Activated CD4-positive, CD25-positive, alpha-beta regulatory T cell treated with anti-CD3 and anti-CD28 coated beads, Interleukin-2, amount 50 U/mL, for 16 hours (primary cell): ENCODE measurements at places on chromosomes 4 and X.

GRCh38 chr4:15482842-15483241 lies 13.2 kb downstream of the CC2D2A start:
- no peak for DNase-seq

DNA sequence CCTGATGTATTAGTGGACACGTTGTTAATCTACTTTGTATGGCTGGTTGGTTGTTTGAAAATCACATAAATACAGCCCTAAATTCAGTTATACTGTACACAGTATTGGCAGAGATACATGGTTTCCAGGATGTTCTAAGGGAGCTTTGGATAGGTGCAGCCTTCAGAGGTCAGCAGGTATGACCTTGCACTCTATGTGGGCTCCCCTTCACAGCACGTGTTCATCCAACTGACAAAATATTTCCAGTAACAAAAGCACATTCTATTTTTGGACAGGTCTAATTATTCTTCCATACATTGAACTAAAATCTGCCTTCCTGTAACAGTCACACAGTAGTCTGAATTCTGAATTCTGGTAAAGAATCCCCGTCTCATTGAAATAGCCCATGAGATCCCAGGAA lies 92.8 kb upstream of the RAPGEF2 start:
- no peak for DNase-seq

- no peak for DNase-seq
Measured at GRCh38 chrX:70129816-70130215, 3.4 kb upstream of the IGBP1 start.

- no peak for DNase-seq
Measured at GRCh38 chr4:121057466-121057922, 14.8 kb downstream of the NDNF start.

DNA sequence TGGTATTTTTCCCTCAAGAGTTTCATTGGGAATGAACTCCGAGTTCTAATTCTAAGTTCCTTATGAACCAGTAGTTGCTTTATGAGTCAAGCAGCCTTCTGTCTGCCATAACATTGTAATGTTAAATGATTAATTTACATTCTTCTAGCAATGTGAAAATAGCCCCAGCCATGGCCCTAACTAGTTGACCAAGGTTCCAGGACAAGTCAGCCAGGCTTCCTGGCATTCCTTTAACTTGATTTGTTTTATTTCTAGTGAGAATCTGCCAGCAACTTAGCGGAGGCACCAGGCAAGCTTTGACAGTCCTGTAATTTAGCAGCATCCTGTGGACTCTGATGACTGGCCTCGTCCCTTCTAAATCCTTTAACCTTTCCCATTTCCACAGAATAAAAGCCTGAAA lies 69.0 kb downstream of the GLRA2 start:
- no peak for DNase-seq

GRCh38 chr4:151324752-151325110 lies 674 bp downstream of the SH3D19 start:
- DNase-seq, result no peak

DNA sequence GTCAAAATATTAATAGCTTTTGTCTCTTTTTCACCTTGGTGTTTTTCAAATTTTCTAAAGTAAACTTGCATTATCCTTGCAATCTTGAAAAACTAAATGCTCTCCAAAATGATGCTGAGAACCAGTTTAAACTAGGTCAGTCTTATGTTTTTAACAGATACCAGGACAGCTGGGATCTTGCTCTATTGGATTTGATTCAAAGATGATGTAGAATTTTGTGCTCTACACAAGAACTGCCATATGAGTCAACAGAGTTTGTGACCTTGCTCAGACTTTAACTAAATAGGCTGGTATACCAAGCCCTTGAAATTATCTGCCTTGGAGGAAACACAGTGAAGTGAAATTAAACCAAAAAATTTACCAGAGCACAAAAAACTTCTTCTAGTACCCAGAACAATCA lies 991.1 kb downstream of the STPG2 start:
- no peak for DNase-seq

DNA sequence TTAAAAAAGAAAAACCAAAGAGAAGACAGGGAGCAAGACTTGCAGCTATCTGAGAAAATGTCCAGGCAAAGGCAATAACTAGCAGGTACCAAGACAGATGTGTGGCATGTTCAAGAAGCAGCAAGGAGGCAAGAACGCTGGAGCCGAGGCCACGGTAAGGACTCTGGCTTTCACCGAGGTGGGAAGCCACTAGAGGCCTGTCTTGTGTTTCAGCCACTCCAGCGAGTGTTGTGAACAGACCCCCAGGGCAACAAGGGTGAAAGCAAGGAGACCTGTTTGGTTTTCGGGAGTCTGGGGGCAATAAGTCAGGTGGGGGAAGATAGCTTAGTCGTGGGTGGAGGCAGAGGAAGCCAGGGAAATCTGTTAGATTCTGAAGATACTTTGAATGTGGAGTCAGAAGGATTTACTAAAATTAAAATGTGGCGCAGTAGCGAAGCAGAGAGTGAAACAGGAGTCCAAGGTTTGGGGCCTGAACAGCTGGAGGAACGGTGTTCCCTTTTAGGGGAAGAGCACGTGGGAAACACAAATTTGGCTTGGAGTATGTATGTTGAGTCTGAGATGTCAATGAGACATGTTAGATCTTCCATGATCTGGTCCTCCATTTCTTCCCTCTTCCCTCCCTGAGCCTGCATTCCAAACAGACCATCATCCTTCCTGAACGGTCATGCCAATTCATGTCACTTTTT lies 3.1 kb downstream of the WDR1 start:
- DNase-seq, result no peak

- DNase-seq, result no peak
Measured at GRCh38 chrX:115112411-115112810, 76.8 kb upstream of the RBMXL3 start.

DNA sequence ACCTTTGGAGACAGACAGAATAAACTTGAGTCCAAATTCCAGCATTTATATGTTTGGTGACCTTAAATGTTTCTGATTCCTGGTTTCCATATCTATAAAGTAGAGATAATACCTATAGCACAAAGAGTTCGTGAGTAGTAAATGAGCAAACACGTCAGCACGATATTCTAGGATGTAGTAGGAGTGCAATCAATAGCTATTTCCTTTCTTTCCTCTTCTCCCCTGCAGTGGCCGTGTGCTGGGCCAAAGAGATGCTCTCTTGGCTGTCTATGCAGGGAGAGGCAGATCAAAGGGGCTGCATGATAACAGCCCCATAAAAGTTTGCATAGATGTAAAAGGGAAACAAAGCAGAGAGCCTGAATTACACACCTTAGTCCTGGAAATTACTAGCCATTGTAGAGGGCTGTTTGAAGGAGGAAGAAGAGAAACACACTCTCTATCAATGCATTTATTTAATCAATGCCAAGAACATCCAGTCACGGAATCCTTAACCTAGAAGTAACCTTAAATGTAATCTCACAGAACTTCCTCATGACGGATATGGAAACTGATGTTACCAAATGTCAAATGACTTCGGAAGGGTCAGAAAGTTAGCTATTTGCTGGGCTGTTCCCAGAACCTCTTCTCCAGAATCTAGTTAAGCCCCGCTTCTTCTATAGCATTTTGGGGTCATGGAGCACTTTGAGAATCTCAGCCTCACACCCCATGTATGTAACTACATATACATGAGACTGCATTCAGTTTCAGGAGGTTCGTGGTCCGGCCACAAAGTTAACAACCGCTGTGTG lies 35.5 kb upstream of the PLAC8 start:
- no peak for DNase-seq

DNA sequence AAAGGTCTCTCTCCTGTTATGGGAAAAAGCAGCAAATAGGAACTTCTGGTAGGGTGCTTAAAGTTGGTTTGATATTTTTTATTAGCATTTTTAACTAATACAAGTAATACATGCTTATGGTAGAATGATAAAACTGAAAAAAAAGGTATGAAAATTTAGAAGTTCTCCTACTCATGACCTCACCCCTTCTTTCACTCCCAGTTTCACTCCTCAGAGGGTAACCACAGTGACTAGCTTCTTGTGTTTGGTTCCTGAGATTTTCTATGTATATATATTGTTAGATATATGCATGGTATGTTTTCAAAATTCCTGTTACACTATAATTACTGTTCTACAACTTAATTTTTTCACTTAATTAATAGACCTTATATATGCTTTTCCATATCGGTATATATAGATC lies 66.5 kb downstream of the AR start:
- DNase-seq, result no peak

DNA sequence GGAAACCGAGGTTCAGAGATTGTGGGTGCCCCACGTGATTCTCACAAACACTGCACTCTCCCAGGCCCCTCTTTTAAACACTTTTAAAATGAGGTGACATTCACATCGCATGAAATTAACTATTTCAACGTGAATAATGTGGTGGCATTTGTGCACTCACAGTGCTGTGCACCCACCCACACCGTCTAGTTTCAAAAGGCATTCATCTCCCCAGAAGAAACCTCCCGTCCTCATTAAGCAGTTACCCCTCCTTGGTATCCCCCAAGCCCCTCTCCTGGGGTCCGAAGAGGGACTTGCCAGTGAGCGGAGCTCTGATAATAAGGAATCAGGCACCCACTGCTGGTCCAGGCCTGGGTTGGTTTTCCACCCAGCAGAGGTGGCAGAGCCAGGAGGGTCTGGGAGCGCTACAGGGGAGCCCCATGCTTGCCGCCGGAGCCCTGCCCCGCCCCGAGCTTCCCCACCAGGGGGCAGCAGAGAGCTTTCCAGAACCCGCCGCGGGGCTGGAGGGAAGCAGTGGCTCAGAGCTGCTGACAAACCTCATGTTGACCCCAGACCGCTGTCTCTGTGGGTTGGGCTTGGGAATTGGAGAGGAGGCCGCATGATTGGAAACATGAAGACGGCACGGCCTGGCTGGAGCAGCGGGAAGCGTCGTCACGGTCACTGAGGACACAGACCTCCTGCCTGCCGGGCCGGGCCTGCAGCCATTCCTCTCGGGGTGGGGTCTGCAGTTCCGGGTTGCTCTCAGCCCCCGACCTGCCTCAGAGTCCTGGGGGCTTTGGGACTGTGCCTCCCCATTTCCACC lies 27.5 kb upstream of the HTRA3 start:
- DNase-seq, result peak; percentile 64

- no peak for DNase-seq
Measured at GRCh38 chr4:61273233-61273632, 73.1 kb downstream of the ADGRL3 start.

- DNase-seq, result no peak
Measured at GRCh38 chrX:153635788-153636668, 11.0 kb upstream of the DUSP9 start.

- no peak for DNase-seq
Measured at GRCh38 chrX:155105919-155106318, 34.6 kb downstream of the BRCC3 start.

DNA sequence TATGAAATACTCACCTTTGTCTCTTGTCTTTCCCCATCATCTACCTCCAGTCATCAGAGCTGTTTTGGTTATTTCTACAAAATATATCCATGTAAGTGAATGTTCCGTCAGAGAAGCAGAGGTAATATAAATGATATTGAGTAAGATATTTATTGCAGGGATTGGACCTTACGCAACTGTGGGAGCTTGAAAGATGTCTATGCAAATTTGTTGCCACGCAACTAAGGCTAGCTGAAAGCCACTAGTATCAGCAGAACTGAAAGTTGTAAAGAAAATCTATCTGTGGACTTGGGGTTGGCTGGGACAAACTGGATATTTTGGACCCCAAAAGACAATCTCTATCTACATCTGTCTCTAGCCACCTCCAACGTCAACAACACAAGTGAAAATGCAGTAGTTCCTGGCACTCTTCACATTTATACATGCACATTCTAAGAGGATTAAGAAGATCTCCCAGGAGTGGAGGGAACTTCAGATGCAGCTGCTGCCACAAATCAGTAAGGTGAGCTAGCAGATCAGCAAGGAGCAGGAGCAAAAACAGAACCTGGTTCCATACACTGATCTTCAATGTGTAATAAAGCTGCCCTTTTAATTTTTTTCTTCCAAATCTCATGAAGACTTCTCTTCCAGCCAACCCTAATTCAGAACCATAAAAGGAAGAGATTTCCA lies 8.5 kb upstream of the CCSER1 start:
- DNase-seq, result no peak

DNA sequence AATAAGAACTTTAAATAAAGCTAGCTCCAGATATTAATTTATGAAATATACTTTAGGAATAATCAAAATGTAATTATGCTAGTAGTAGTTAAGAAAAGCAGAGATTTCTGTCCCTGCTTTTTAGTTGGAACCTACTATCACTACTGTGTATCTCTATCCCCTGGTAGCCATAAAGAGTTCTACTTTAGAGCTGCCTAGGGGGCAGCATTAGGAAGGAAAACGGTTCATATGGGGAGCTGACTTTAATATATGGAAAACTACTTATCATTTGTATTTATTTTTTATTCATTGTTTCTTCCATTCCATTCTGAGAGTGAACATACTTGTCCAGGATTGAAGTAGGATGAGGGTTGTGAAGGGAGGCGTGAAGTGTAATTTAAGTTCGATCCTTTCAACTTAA lies 40.9 kb downstream of the CPEB2 start:
- no peak for DNase-seq

- no peak for DNase-seq
Measured at GRCh38 chr4:79650217-79650616, 242.2 kb upstream of the GK2 start.
